ENCODE measurements at places on chromosomes 4 and X. TPM values are rescaled to one million over a fixed set of nuclear protein-coding genes. Genes with fewer than 3 reads are reported as not detected.
A peak's percentile ranks its signal among the peaks of the same experiment; 100 is the strongest.

- H3K27me3 ChIP-seq = no peaks in the 10 kb centered on the region
- H3K36me3 ChIP-seq = no peaks in the 10 kb centered on the region
- no peak for DNase-seq
- H3K4me3 ChIP-seq = no peak overlapping the region
- H3K27ac ChIP-seq = no peak overlapping the region
These were observed 5.5 kb upstream of the STK26 start for GRCh38 chrX:132017431-132018185.

GRCh38 chr4:138702190-138702824 is 313.3 kb upstream of the NOCT start:
- H3K27me3 ChIP-seq = 0 out of 2 replicates have a peak, but pooled peaks cover 5% of the 10 kb centered on the region
- no peaks in the 10 kb centered on the region for H3K4me1 ChIP-seq
- no peak overlapping the region for H3K27ac ChIP-seq
- no peak for DNase-seq
- no peak overlapping the region for H3K4me3 ChIP-seq
- H3K36me3 ChIP-seq = no peaks in the 10 kb centered on the region

- H3K27ac ChIP-seq = no peak overlapping the region
- no peaks in the 10 kb centered on the region for H3K27me3 ChIP-seq
These were observed 6.4 kb downstream of the SLC25A6 start for GRCh38 chrX:1385253-1386223.

DNA sequence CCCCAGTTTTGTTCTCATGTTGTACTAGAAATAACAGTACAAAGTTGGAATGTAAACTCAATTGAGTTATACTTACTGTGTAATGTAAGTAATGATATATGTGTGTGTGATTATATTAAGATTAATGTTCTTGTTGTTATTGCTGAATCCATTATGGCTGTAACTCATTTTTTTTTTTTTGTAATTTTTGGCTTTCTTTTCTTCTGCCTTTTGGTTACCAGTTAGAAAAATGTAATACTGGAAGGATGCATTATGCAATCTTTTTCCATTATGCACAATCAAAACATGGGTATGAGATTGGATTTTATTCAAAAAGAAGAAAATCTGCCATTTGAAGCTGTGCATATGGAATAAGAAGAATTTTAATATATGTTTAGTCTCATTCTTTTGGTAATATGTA is 34.0 kb downstream of the BANK1 start:
- no peak for DNase-seq
- no peaks in the 10 kb centered on the region for H3K27me3 ChIP-seq
- H3K4me3 ChIP-seq = no peak overlapping the region

DNA sequence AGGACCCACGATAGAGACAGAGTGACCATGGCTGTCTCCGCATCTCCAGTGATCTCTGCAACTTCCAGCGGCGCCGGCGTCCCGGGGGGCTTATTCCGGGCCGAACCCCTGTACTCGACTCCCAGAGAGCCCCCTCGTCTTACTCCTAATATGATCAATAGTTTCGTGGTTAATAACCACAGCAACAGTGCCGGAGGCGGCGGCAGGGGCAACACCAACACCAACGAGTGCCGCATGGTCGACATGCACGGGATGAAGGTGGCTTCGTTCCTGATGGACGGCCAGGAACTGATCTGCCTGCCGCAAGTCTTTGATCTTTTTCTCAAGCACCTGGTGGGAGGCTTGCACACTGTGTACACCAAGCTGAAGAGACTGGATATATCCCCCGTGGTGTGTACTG is 343 bp downstream of the DACH2 start:
- no peaks in the 10 kb centered on the region for H3K36me3 ChIP-seq
- no peaks in the 10 kb centered on the region for H3K27me3 ChIP-seq
- H3K4me1 ChIP-seq = no peaks in the 10 kb centered on the region
- no peak overlapping the region for H3K27ac ChIP-seq
- DNase-seq = no peak

- no peaks in the 10 kb centered on the region for H3K36me3 ChIP-seq
- H3K27me3 ChIP-seq = no peaks in the 10 kb centered on the region
- no peak overlapping the region for H3K27ac ChIP-seq
- H3K4me3 ChIP-seq = no peak overlapping the region
- no peak for DNase-seq
- H3K4me1 ChIP-seq = no peaks in the 10 kb centered on the region
These were observed 66.7 kb upstream of the VCX2 start for GRCh38 chrX:8237718-8238117.

GRCh38 chr4:40940317-40940741 is 190.6 kb downstream of the NSUN7 start:
- no peak overlapping the region for H3K4me3 ChIP-seq
- no peak for DNase-seq
- H3K27ac ChIP-seq = no peak overlapping the region
- H3K4me1 ChIP-seq = no peaks in the 10 kb centered on the region
- no peaks in the 10 kb centered on the region for H3K36me3 ChIP-seq
- H3K27me3 ChIP-seq = no peaks in the 10 kb centered on the region

DNA sequence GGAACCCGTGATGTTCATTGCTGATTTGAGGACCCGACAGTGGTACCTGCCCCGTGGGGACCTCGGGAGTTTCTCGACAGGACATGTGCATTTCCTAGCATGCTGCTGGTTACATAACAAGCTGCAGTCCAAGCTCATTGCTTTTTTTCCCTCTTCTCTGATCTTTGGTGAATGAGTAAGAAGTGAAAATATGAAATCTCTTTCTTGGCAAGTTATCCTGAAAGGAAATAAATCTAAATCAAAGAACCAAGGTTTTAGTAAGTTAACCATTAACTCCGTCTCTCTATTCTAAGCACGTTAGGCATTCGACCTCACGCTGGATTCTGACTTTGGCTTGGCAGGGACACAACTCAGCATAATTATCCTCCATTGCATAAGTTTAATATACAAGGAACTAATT is 86.6 kb downstream of the STK32B start:
- DNase-seq = no peak
- H3K27me3 ChIP-seq = no peaks in the 10 kb centered on the region
- no peaks in the 10 kb centered on the region for H3K4me1 ChIP-seq
- H3K4me3 ChIP-seq = no peak overlapping the region
- H3K36me3 ChIP-seq = no peaks in the 10 kb centered on the region
- no peak overlapping the region for H3K27ac ChIP-seq

DNA sequence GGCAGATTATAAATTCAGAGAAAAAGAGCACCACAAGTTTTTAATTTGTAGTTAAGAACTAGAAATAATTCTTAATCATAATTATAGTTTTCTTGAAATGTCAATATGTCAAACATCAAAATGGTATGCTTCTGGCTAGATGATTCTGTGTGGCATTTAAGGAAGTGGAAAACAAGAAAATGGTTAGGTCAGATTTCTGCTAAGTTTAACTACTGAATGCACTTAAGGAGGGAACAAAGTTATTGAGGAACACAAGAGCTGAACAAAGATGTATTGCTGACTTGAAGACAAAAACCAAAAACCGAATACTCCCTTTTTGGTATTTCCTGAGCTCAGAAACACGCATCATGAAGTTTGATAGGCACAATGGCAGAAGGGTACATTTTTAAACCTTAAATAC is 58.7 kb upstream of the GPR34 start:
- H3K36me3 ChIP-seq = no peaks in the 10 kb centered on the region
- H3K27ac ChIP-seq = no peak overlapping the region
- H3K4me3 ChIP-seq = no peak overlapping the region

DNA sequence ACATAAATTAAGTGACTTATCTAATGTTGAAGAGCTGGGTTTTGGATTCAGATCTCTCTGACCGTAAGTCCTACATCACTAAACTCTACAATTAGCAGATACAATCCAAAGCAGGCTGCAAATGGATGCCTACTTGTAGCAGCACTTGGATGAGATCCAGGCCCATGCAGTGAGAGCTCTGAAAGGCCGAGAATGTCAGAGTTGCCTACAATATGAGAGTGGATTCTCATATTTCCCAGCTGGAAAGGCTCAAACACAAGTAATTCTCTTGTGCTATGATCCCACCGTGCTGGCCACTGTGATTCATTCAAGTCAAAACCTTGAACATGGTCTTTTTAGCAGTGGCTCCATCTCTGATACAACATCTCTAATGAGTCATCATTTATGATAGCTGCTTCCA is 125.4 kb upstream of the CHRDL1 start:
- H3K4me1 ChIP-seq = no peaks in the 10 kb centered on the region
- no peaks in the 10 kb centered on the region for H3K36me3 ChIP-seq
- no peak overlapping the region for H3K4me3 ChIP-seq
- no peak overlapping the region for H3K27ac ChIP-seq
- no peak for DNase-seq

GRCh38 chr4:155907556-155907955 is 4.1 kb downstream of the TDO2 start:
- H3K4me1 ChIP-seq = peaks cover 5% of the 10 kb centered on the region
- no peak overlapping the region for H3K4me3 ChIP-seq
- no peak overlapping the region for H3K27ac ChIP-seq
- no peaks in the 10 kb centered on the region for H3K27me3 ChIP-seq
- no peak for DNase-seq

DNA sequence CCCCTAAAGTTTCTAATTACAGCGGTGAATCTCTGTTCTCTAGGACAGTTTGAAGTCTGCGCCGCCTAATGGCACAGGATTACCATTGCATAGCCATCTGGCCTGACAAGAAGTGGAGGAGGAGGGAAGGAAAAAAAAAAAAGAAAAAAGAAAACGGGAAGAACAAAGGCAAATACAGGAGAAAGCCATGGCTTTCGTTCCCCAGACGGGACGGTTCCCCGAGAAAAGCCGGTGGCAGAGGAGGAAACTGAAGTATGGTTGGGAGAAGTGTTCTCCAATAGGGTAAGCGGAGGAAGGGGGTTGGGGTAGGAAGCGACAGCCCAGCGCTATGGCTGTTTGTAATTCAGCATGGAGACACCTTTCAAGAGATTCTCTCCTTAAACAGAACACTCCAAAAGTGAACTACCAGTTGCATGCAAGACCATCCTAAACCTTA is 80.8 kb downstream of the HMGN5 start:
- H3K36me3 ChIP-seq = no peaks in the 10 kb centered on the region
- DNase-seq = peak; percentile 57
- H3K4me3 ChIP-seq = peak overlapping the region; percentile 39
- no peaks in the 10 kb centered on the region for H3K4me1 ChIP-seq
- no peaks in the 10 kb centered on the region for H3K27me3 ChIP-seq

DNA sequence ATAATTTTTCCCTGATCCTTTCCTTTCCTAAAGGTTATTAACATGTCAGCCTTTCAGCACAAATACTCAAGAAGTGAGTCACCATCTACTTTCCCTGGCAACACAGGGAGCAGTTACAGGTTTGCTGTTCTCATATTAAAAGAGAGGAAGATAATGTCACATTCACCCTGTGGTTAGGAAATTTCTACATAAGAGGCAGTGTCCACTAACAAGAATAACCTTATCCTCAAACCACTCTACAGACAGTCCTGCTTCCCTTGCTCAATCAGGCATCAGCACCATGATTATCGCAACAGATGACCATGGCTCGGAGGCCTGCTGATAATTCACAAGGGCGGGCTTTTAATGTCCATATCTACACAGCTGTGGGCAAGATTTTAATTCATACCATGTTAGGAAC is 30.9 kb downstream of the RNF150 start:
- H3K4me1 ChIP-seq = peaks cover 18% of the 10 kb centered on the region
- peak; percentile 44 for DNase-seq
- H3K36me3 ChIP-seq = no peaks in the 10 kb centered on the region
- H3K4me3 ChIP-seq = no peak overlapping the region

DNA sequence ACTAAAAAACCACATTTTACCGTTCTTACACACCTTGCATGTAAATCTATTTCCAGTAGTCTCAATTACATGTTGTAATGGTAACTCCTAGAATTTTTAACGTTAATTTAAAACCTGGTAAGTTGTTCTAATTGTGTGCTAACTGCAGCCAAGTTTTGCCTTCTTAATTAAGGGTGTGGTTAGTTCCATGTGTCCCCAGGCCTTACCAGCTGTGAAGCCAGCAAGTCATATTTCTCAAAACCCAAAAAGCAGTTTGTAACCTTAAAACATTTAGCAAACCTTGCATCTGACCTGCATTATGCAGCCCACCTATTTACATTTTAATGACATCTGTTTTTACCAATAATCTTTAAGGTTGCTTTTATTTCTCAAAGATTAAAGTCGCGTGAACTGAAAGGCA is 18.4 kb upstream of the FAM47E start:
- no peaks in the 10 kb centered on the region for H3K4me1 ChIP-seq
- H3K27me3 ChIP-seq = no peaks in the 10 kb centered on the region
- H3K4me3 ChIP-seq = no peak overlapping the region
- H3K36me3 ChIP-seq = no peaks in the 10 kb centered on the region
- no peak for DNase-seq

- no peak overlapping the region for H3K27ac ChIP-seq
- DNase-seq = no peak
- H3K4me1 ChIP-seq = no peaks in the 10 kb centered on the region
- H3K36me3 ChIP-seq = no peaks in the 10 kb centered on the region
- H3K4me3 ChIP-seq = no peak overlapping the region
These were observed 121.8 kb upstream of the PJA1 start for GRCh38 chrX:69287095-69287494.

DNA sequence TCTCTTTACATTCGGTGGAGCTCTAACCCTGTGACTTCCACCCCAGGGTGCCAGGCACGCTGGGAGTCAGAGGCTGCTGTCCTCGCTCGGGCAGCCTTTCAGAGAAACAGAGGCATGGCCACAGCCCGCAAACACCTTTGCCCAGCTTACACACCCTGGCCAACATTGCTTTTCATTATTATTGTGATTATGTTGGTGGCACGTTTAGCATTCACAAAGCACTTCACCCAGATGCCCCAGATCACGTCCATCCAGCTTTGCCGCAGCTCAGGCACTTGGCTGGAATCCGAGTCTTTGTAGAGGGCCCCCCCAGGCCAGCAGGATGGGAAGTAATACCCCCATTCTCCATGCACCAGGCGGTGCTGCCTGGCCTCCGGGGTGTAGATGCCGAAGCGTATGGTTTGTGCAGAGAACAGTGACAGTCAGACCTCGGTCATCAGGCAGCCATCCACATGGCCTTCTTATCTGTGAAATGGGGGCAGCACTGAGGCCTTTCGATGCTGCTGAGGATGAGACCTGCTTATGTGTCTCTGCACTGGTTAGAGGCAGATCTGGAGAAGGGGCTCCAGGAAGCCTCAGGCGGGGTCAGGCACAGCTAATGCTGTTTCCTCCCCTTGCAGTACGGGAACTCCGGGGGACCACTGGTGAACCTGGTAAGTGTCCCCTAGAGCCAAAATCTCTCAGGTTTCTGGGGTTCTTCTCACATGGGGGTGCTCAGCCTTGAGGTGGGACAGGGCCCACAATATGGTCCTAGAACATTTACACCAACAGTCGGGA is 22.3 kb downstream of the HTRA3 start:
- H3K27ac ChIP-seq = no peak overlapping the region
- no peaks in the 10 kb centered on the region for H3K36me3 ChIP-seq
- no peaks in the 10 kb centered on the region for H3K4me1 ChIP-seq
- H3K27me3 ChIP-seq = no peaks in the 10 kb centered on the region
- H3K4me3 ChIP-seq = no peak overlapping the region

Gene SPRY1
- 0.06 TPM for total RNA-seq

Gene GJB1
- not detected for total RNA-seq

Gene PROM1
- 0.47 TPM for total RNA-seq

Gene SORBS2
- 9.0 TPM for total RNA-seq

Gene SMIM10L2A
- not detected for total RNA-seq

Gene RASSF6
- not detected for total RNA-seq

Gene UGT2B11
- not detected for total RNA-seq

Gene AKAP4
- total RNA-seq = not detected

Gene TMEM31
- total RNA-seq = not detected

Gene HSFX3
- not detected for total RNA-seq

Gene PSAPL1
- not detected for total RNA-seq

Gene PCSK1N
- 3.2 TPM for total RNA-seq

Gene LAS1L
- 43.8 TPM for total RNA-seq

Gene PGM2
- total RNA-seq = 14.8 TPM

Gene PCDH18
- 15.1 TPM for total RNA-seq

Gene TENM3
- total RNA-seq = 90.5 TPM

Gene LNX1
- total RNA-seq = not detected

Gene CHIC2
- 73.7 TPM for total RNA-seq
